ENCODE measurements at places on chromosomes 3 and 15. TPM values are rescaled to one million over a fixed set of nuclear protein-coding genes. Genes with fewer than 3 reads are reported as not detected.

Gene CELSR3
- 5.2 TPM for total RNA-seq

- no peak for DNase-seq
These were observed 195.9 kb upstream of the ICE2 start for GRCh38 chr15:60674704-60675395.

Gene BAHD1
- 15.2 TPM for total RNA-seq

GRCh38 chr3:160450846-160451245 is 1.3 kb upstream of the TRIM59 start:
- DNase-seq: no peak

GRCh38 chr15:70703096-70703878 is 60.1 kb downstream of the UACA start:
- no peak for DNase-seq

- no peak for DNase-seq
These were observed 53.4 kb upstream of the CCDC174 start for GRCh38 chr3:14598143-14598569.

- DNase-seq: no peak
These were observed 136.4 kb upstream of the IQSEC1 start for GRCh38 chr3:13209634-13209997.

Gene CFAP100
- not detected for total RNA-seq

- DNase-seq: peak; percentile 51
These were observed 100.0 kb upstream of the IGF1R start for GRCh38 chr15:98548139-98548971.

GRCh38 chr3:53164911-53165310 is 3.9 kb downstream of the PRKCD start:
- DNase-seq: no peak

DNA sequence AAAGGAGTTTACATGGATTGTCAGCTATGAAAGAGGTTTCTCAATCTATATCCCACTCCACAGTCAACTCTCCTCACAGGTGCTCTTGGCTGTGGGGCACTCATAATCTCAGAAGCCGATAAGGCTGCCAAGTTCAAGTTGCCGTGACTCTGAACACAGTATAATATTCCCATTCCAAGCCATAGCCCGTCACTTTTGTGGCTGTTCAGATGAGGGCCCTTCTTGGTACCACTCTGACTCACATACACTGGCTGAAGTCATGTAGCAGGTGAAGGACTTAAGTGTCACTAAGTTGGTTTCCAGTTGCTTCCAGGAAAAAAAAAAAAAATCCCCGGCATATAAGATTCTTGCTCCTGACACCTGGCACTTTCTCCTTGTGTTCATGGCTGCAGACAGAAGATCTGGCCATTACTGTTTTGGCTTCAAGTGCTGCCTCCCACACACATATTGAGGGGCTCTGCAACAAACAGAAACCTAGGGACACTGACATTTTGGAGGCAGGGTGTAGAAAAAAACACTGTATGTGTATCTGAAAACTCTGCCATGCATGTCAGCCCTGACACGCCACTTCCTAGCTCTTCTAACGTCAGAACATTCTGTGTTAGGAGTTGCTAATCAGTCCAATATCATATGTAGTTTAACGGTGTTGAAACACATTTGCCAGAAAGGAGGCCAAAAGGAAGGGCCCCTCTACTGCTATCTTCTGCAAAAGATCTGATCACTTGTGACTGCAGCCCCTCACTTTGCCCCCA is 170.2 kb upstream of the ICE2 start:
- no peak for DNase-seq

DNA sequence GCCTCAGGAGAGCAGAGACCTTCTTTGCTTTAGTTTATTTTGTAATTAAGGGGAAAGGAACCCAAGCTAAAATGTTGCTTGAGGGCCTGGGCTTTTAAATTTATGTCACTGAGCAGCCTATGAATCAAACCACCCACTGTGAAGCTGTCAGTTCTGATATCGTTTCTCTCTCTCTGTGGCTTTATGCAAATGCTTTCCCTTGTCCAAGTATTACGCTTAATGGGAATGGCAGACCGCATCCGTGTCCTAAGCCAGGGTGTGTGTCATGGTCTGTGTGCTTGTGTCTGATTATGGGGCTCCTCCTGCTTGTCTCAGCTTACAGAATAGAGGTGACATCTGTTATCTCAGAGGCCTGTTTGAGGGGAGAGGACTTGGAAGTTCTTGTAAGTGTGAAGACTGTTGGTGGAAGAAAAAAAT is 82.4 kb downstream of the EBLN2 start:
- DNase-seq: no peak

- DNase-seq: no peak
These were observed 20.0 kb downstream of the TMEM207 start for GRCh38 chr3:190429681-190430080.

- DNase-seq: no peak
These were observed 2.1 kb downstream of the DBR1 start for GRCh38 chr3:138172625-138173024.

- no peak for DNase-seq
These were observed 83.1 kb downstream of the HMG20A start for GRCh38 chr15:77503764-77504163.

DNA sequence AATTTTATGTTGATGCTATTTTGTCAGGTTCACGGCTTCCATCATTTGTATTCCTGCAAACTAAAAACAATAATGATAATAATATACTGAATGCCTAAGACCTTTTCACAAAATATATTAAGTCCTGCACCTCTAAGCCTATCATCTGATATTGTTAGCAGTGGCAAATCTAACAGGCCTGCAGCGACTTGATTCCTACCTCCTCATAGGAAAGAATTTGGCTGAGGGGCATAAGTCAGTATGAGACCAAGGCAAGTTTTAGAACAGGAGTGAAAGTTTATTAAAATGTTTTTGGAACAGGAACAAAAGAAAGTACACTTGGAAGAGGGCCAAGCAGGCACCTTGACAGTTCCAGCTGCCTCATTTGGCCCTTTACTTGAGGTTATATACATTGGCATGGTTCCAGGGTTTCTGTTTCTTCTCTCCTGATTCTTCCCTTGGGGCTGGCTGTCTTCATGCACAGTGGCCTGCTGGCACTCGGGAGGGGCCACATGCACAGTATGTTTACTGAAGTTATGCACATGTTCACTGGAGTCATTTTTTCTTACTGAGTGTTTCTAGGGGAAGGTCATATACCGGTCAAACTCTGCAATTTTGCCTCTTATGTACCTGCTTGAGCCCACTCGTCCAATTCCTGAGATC is 418.1 kb downstream of the EPHA6 start:
- DNase-seq: no peak

- no peak for DNase-seq
These were observed 20.5 kb upstream of the OR5H1 start for GRCh38 chr3:98109807-98110549.

- no peak for DNase-seq
These were observed 6.3 kb downstream of the RFT1 start for GRCh38 chr3:53123953-53124352.

Gene FMN1
- 4.5 TPM for total RNA-seq

GRCh38 chr3:68620211-68620610 is 312.1 kb downstream of the TAFA4 start:
- no peak for DNase-seq

Gene TMEM212
- total RNA-seq: not detected

Gene FGD5
- 1.4 TPM for total RNA-seq

DNA sequence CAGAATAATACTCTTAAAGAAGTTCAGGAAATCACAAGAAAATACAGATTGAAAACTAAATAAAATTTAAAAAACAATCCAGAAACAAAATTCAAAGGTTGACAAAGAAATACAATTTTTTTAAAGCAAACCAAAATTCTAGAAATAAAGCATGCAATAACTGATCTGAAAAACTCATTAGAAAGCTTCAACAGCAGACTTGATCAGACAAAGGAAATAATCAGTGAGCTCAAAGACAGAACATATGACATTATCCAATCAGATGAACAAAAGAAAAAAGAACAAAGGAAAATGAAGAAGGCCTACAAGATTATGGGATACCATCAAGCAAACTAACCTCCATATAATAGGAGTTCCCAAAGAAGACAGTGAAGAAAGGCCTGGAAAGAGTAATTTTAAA is 336.8 kb downstream of the RSL24D1 start:
- no peak for DNase-seq

DNA sequence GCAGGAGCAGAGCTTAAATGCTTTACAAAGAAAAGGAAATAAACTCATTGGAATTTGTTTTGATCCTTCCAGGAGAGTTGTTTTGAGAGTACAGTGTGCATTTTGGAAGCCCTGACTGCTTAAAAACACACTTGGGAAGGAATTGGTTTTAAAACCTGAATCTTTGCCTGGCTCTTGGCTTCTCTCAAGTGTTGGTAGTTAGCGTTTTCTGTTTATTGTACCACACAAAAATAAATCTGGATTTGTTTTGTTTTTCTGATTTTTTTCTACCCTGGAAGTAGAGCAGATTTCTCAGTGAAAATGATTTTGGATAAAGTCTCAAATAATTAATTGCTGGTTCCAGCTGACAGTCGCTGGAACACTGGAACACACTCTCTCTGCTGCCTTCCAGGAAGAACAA is 90.6 kb downstream of the CHST2 start:
- DNase-seq: no peak

Gene SUCNR1
- 0.07 TPM for total RNA-seq

DNA sequence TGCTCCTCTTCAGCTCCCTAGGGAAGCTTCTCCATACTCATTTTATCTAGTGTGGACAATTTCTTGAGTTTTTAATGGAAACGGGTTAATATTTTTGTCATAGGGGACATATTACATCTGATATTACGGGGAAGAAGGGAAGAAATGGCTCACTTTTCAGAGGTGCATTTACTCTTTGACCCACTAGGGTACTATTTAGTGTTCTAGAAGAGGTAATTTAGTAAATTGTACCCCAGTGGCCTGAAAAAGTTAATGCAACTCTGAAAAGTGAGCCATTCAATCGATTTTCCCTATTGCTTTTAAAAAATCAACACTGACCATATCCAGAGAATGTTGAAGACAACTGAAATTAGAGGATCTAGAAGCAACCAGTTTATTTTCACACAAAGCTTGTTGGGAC is 71.2 kb downstream of the MAP2K5 start:
- no peak for DNase-seq

- DNase-seq: no peak
These were observed 262.7 kb upstream of the GADL1 start for GRCh38 chr3:31157047-31157694.

- no peak for DNase-seq
These were observed 36.2 kb downstream of the GLB1 start for GRCh38 chr3:33060609-33061337.

Data from kidney epithelial cell (primary cell).